ENCODE measurements at places on chromosomes 11 and 22.

DNA sequence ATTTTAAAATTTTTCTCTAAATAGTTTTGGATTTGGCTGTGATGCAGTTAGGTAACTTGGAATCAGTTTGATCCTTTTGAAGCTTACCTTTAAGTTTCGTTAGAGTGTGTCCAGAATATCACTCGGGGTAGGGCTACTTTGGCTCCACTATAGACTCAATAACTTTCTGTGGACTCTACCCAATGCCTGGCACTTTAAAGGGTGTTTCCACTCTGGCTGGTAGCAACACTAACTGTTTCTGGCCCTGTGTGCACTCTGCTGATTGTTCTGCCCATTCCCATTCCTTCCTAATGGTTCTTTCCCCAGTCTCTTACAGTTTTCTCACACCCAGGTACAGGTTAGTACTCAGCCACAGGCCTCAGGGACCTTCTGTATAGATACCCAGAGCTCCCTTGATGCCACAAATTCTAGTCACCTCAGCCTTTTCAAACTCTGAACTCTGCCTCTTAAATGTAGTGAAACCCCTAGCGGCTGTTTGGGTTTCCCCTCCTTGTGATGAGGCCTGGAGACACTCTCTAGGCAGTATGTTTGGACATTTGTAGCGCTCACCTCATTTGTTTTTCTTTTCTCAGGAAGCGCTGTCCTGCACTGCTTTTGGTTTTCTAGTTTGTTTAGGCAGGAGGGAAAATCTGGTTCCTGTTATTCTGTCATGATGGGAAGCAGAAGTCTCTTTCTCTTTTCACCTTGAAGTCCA is 16.8 kb downstream of the CUL5 start:
- no peak for DNase-seq

- DNase-seq: no peak
Measured at GRCh38 chr11:84882056-84882455, 745.1 kb downstream of the DLG2 start.

GRCh38 chr11:7046474-7047175 is 26.3 kb downstream of the NLRP14 start:
- DNase-seq: no peak

DNA sequence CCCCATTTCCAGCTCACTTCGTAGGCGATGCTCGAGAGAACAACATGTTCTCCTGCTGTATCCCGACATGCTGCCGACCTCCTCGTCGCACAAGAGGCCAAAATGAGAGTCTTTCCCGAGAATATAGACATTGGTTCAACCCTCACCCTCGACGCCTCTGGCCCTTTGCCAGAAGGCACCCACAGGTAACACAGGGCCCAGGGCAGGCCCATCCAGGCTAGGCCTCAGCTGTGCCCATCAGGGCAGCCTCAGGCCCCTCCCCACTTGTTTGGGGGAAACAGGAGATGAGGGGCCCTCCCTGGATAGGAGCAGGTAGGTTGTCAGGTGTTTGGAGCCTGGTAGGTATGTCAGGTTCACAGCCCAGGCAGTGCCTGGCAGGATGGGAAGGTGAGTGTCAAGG is 2.7 kb upstream of the RGL4 start:
- no peak for DNase-seq

GRCh38 chr11:396948-397548 is 3.0 kb downstream of the PKP3 start:
- no peak for DNase-seq

DNA sequence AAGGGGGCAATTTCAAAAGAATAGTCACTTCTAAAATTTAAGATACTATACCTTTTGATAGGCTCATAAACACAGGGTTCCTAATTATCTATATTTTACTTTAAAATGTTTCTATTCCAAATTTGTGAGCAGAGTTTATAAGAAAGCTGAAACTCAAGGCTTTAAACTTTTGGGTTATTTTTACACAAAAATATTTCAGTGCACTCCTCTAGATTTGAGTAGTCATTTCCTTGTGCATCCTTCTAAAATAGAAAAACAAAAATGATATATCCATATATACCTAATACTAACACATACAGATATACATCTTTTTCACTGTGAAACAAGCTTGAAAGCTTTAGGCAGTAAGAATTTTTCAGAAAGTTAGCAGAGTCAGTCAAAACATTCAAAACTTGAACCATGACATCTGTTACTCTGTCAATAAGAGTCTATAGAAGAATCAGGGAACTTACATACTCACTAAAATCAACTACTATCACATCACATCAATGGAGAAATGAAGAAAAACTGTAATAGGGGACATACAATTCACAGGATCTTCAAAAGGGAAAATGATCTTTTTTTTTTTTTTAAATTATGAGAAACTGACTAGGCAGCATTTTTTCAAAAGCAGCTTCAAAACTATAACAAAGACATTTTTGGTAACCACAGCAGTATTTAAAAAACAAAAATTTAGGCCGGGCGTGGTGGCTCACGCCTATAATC is 5.1 kb downstream of the PHF21A start:
- DNase-seq: no peak

DNA sequence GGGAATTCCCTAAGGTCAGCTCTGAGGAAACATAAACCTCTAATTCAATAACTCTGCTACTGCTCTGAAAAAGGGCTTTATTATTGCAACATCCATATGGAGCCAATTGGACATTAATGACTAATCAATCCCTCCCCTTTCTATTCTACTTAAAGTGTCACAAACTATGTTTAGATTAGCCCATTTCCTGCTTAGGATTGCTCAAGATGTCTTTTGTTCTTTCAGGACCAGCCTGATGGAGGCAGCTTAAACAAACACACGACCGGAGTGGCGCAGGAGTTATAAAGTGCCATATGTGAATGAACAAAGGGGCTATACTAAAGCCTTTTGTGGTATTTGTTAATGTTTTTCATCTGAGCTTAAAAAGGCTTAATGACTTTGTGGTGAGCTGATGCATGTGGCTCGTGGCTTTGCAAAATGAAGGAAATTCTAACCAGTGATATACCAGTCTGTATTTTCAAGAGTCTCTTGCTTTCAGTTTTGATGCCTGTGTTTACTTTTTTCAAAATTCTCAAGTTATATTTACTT is 354.4 kb downstream of the SOX6 start:
- no peak for DNase-seq

DNA sequence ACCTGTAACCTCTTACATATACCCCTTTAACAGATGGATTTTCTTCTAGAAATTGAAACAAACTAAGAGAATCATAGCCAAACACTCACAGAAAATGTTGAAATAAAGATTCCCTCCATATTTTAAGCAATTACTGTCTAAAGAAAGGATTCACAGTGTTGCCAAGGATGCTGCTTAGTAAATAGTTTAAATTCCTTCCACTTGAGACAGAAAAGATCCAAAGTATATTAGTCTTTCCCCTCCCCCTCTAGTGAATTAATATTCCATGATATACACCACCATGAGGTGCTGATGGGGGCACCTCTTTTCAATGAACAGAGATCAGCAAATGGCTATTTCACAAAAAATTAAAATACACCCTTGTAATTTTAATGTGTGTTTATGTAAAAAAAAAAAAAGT is 186.8 kb downstream of the SOX6 start:
- no peak for DNase-seq

GRCh38 chr11:44673688-44674087 is 53.1 kb upstream of the TSPAN18 start:
- DNase-seq: no peak

- DNase-seq: no peak
Measured at GRCh38 chr11:132779497-132779896, 752.8 kb downstream of the OPCML start.

- no peak for DNase-seq
Measured at GRCh38 chr11:86444981-86445380, 70.3 kb downstream of the CCDC81 start.

DNA sequence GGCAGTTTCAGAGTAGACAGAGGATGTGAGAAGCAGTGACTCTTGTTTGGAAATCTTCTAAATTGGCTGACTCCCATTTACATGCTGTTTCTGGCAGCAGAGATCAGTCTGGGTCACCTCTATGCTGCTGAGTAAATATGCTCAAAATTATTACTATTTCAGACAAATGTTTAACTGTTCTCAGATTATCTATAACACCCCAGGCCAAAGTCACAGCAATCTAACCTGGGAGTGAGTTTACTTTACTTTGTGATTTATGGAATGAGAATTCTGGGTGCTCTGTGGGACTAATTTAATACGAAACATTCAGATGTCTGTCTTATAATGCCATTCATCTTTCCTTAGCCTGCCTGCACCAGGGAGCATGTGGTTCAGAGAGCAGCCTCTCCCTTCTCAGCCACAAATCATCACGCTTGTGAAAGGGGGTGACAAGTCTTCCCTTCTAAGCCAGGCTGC is 282.5 kb upstream of the MPPED2 start:
- no peak for DNase-seq

DNA sequence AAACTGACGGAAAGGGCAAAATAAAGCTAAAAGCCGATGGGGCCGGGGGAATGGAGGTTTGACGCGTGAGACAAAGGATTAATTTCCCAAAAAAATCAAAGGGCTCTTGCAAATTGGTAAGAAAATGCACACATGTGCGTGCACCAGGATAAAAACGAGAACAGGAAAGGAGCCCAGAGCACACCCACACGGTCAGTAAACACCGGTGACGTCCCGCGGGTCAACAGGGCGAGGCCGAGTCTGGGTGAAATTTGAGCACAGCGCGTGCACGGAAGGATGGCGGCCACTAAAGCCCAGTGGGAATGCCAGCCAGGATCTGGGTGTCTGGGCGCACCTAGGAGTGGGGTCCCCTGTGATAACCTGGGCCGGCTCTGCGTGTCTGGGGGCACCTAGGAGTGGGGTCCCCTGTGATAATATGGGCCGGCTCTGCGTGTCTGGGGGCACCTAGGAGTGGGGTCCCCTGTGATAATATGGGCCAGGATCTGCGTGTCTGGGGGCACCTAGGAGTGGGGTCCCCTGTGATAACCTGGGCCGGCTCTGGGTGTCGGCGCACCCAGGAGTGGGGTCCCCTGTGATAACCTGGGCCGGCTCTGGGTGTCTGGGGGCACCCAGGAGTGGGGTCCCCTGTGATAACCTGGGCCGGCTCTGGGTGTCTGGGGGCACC is 44.4 kb downstream of the BRSK2 start:
- DNase-seq: no peak

DNA sequence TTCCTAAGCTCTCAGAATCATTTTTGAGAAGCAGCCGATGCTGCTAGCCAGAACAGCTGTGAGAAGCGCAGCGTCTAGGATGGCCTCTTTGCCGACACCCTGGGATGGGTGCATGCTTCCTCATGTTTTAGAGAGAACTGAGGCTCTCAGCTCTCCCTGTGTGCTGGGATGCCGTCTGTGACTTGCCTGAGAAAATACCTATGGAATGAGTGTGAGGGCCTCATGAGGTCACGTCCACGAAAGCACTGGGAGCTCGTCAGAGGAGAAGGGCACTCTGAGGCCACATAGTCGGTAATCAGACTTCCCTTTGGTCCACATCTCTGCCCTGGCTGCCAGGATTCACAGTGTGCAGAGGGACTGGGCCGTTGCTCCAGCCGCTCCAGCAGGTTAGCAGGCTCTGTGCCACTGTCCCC is 54.7 kb downstream of the MICAL3 start:
- no peak for DNase-seq

DNA sequence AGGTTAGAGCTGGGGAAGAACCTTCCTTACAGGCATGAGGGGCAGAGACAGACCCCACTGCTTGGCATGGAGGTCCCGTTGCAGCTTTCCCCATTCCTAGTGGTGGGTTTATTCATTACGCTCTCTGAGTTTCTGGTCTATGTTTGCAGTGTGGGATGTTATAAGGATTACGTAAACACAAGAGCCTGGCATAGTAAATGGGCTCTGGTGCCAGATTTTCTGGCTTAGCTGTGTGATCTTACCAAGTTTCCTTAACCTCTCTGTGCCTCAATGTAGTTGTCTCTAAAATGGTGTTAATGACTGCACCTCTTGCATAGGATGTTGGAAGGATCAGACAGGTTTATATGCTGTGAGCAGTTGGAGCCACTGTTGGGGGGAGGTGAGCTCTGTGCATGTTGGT is 15.1 kb downstream of the DTX4 start:
- no peak for DNase-seq

- DNase-seq: no peak
Measured at GRCh38 chr11:119974467-119974866, 163.4 kb downstream of the TRIM29 start.

DNA sequence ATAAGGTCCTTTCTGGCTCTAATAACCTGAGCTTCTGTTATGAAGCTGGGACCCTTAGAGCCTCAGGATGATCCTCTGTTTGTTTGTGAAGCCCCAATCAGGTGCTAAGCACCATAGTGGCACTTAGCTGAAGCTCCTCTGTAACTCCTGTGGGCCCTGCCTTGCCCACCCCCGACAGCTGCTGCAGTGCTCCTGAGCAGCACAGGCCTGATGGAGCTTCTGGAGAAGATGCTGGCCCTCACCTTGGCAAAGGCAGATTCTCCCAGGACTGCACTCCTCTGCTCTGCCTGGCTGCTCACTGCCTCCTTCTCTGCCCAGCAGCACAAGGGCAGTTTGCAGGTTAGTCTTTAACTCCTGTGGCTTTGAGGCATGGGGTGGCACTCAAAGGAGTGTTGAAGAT is 19.0 kb upstream of the CCDC134 start:
- DNase-seq: no peak

DNA sequence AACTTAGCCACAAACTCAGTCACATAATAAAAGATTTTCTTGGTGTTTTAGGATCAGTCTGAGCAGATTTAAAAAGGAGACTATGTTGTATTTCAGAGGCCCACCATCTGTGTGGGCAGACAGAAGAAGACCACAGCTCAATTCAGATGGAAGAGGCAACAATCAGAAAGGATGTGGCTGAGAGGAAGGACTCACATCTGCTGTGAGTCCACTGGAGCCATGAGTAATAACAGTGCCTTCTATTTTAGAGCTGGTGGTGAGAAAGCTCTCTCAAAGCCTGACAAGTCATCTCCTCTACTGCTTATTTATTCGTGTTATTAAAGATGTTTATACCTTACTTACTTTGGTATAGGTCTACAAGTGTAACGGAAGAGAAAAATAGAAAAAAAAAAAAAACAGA is 357.2 kb downstream of the OPCML start:
- DNase-seq: no peak

DNA sequence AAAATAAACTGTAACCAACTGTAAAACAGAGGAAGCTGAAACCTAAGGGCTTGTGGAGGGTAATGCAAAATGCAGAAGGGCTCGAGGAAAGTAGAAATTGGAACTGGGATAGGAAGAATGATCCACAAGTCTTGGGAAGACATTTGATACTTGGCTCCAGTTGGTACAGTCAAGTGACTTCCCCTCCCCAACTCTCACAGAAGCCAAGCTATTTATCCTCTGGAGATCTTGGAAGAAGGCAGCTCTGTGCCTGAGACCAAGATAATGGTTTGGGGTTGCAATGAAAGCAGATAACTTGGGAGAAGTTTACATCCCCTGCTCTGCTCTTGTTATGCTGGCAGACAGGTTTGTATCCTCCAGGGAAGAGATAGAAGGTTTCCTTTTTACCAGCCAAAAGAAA is 198.9 kb upstream of the ZC3H12C start:
- no peak for DNase-seq

DNA sequence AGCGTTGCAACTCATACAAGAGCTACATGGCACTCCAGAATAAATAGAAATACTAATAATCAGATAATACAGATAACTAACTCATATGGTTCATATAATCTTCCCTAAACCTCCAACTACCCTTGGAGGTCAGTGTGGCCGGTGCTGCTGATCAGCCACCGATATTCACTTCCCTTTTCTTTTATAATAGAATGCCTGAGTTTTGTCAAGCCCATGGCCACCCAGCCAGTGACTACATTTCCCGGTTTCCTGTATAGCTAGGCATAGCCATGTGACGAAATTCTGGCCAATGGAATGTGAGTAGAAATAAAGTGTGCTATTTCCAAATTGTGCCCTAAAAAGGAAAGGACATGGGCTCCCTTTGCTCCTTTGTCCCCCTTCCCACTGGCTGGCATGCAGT is 5.9 kb upstream of the CAT start:
- no peak for DNase-seq

- no peak for DNase-seq
Measured at GRCh38 chr11:110486156-110486555, 56.4 kb downstream of the FDX1 start.

Measured in effector memory CD4-positive, alpha-beta T cell (primary cell).